ENCODE measurements at places on chromosomes 1 and 21.

DNA sequence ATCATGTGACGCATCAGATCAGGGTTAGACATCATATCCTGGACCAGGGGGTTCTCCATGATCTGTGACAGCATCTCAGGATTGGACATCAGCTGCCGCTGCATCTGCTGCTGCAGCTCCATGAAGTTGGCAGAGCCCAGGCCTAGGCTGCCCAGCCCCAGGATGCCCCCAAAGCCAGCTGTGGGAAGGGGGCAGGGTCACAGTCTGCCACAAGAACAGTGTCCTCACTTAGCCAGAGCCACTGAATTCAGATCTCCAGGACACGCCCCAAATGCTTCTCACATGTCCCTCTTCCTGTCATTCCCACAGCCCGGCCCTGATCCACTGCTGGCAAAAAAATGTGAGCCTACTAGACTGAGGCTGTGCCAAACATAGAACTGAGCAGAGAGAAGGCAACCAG, 3.2 kb downstream of the UBQLN4 start:
- DNase-seq, result no peak

DNA sequence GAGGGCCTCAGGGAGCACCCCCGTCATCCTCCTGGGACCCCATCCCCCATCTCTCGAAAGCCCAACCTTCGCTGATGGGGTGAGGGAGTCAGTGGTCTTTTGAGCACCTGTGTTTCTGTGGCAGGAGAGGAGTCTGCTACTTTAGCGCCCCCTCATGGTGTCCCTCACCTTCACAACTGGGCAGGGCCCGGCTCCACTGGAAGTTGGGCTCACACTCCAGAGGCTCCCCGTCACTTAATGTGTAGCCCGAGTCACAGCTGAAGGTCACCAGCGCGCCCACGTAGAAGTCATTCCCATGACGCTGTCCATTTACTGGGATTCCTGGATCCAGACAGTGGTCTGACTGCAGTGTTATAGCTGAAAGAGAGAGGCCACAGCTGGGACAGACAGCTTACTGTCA, 139.5 kb upstream of the HMGB4 start:
- DNase-seq, result no peak

- peak; percentile 50 for DNase-seq
Measured at GRCh38 chr1:13543451-13544220, 29.8 kb upstream of the LRRC38 start.

DNA sequence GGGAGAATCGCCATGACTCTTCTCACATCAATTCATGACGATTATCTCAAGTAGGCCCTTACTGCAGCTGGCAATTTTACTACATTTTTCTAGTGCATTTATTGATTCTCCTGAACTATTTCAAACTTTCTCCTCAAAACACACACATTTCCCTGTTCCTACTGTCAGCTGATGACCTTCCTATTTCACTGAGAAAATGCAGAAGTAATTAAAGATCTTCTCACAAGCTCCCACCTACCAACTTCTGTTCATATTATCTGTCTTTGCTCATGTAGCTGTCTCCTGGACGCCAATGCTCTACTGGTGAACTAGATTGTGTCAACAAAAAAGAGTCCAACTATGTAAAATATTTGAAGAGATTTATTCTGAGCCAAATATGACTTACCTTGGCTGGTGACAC, 36.4 kb upstream of the FASLG start:
- DNase-seq, result no peak

DNA sequence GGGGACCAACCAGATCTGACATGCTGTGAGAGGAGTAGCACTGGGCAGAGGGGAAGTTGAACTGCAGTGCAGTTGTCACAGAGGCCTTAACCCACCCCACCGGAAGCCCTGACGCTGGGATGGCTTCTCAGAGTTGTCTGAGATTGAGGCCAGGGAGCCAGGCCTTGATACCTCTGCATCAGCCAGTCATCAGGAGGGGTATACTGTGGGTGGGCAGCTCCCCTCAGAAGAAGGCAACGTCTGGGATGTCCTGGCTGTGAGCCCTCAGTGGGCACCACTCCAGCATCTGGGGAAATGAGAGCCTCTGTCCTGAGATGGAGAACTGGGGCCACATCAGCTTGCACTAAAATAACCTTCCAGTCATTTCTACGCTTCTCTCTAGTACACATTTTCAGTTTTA, 47.9 kb upstream of the BCAR3 start:
- DNase-seq, result no peak

DNA sequence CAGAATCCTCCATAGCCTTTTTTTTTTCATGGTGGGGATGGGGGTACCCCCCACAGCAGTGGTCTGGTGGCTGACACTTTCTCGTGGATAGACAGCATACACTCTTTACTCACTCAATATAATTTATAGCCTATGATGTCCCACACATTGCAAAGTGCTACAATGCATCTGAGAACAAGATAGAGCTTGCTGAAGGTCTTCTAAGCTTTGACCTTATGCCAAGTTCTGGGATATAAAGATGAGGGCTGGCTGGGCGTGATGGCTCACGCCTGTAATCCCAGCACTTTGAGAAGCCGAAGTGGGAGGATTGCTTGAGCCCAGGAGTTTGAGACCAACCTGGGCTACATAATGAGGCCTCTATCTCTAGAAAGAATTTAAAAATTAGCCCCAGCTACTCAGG, 78.0 kb downstream of the MPZL1 start:
- no peak for DNase-seq

DNA sequence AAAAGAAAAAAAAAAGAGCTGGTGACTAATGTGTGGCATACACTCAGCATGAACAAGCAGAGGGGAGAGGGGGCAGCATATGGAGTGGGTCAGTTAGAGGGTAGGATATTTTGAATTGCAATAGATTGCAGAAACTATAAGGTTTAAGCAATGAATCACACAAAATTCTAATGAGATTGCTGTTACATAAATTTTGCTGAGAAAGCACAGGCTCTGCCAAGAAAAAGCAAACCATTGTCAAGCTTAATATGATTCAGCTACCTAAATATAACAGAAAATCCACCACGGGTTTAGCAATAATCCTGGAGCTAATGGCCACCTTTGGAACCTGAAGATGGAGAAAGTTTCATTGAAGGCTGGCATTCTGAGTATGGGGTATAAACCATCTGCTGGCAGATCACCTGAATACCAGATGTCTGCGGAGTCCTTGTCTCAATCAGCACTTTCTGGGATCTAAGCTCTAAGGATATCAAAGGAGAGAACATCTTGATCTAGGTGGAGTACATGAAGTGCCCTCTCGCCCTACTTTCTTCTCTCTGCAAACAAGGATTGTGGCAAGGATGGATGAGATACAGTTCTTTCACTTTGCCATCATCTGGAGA, 30.3 kb upstream of the ANGPTL7 start:
- DNase-seq, result no peak

GRCh38 chr1:116737020-116737854, 17.0 kb upstream of the CD2 start:
- peak; percentile 70 for DNase-seq

GRCh38 chr1:232166942-232167341, 463.0 kb downstream of the SIPA1L2 start:
- DNase-seq, result no peak

DNA sequence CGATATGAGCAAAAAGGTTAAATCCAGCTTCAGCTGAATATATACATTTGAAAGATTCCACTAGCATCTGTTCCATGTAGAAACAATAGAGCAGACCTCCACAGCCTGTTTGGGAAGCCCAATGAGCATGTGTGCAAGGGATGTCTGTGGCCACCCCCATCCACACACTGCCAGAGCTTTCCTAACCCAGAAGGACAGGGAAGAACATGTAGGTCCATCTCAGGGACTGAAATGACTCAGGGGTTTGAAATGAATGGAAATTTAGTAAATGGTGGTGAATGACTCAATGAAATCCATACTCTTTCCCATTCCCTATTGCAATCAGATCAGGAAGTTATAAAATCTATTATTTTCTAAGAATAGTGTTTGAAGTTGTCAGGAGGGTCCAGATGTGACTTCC, 397.2 kb downstream of the DUSP10 start:
- DNase-seq, result no peak

DNA sequence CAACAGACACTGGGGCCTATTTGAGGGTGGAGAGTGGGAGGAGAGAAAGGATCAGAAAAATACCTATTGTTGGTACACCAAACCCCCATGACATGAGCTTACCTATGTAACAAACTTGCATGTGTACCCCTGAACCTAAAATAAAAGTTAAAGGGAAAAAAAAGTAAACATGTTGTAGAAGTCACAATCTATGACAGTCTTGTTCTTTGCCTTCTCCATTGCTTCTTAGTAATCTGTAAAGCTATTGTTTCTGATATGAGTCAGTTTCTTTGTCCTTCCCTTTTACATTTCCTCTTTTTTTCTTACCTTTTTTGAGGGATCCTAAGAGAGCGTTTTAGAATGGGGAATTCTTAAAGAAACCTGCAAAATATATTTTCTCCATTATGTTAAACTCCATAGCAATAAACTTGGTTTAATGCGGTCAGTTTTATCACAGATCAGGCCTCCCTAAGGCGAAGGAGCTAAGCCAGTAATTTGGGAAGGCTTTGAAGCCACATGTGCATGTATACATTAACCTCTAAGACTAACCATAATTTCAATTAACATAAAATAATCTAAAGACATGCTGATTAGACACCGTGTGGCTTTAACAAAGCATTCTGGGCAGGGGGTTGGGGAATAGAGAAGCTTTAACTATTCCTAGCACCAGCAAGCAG, 77.8 kb upstream of the C1orf105 start:
- DNase-seq, result no peak

- DNase-seq, result no peak
Measured at GRCh38 chr1:221823561-221823960, 81.7 kb upstream of the DUSP10 start.

DNA sequence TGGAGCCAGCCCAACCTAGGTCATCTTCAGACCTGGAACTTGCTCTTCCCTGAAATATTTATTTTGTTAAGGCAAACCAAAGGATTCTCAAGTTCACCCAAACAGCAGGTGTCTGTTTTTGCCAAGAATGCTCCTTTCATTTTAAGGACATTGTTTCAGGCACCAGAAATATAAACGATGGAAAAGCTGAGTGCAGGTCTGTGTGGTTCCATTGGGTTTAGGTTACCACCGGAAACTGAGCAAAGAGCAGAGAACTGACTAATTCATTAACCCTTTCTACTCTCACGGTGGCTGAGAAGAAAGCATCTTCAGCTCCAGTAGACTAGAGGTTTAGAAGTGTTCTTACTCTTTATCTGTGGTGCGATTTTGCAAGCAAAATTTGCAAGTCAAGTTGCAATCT, 38.0 kb upstream of the ZC3H11B start:
- DNase-seq, result no peak

DNA sequence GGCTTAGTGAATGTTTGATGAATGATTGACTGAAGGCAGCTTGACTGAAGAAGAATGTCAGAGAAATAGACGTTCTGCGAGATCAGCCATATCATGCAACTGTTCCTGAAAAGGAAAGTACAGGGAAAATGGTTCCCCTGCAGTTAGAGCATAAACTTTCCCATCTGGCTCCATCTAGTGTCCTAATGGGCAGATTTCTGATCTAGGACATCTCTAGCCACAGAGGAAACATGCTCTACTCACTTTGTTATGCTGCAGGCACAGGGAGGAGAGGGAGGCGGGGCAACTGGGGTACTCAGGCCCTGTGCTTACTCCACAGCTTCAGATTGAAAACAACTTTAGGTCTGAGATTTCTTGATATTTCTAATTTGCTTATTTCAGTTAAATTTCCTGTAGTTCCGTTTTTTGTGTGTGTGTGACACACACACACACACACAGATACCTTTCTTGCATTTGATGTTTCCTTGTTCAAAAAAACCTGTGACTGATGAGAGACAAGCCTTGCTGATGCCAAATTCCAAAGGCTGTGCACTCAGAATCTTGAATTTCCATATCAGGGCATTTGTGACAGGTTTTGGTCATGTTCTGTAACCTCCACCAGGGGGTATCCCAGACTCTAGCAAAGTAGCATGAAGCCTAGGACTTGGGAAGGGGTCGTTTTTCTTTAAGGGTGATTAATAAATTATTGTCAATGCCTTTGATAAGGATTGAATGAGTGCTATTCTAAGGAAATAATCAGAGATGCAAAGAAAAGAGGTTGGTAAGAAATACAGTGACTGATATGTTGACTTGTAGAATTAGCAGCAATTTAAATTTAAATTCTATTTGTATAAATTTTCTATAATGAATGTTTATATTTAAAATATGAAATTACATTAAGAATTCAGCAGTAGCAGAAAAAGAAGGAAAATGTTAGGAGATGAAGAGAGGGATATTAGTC, 139.7 kb upstream of the BEND5 start:
- DNase-seq, result peak; percentile 69

- DNase-seq, result peak; percentile 97
Measured at GRCh38 chr1:203304919-203305808, at the start of gene BTG2. Gene BTG2, plus strand, starts transcription at chr1:203305519. Its CDS starts 88 bp downstream, at chr1:203305607.

- no peak for DNase-seq
Measured at GRCh38 chr1:31666263-31666963, 21.7 kb upstream of the PEF1 start.

GRCh38 chr1:193014400-193014799, 44.8 kb downstream of the UCHL5 start:
- no peak for DNase-seq

DNA sequence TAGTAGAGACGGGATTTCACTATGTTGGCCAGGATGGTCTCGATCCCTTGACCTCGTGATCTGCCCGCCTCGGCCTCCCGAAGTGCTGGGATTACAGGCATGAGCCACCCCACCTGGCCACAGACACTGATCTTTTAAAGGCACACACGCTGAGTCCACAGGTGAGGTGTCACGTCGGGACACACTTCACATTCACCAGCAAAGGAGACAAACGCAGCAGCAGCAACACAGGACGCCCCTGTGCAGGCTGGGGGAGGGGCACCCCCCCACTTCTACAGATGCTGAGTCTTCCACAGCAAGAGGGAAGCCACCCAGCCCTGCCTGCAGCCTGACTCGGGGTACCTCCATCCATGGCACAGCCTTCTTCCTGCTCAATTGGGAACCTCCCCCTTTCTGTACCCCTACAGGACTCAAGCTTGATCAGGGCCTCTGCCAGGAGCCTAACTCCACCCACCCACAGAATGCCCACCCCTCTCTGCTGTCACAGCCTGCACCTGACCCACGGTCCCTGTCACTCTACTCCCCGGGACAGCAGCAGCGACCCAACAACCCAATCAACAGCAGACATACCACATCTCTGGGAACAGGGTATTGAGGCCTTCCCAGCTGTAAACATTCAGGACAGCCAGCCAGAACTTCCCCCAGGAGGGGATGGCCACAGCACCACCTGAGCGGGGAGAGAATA, 9.5 kb downstream of the LSS start:
- DNase-seq, result no peak

DNA sequence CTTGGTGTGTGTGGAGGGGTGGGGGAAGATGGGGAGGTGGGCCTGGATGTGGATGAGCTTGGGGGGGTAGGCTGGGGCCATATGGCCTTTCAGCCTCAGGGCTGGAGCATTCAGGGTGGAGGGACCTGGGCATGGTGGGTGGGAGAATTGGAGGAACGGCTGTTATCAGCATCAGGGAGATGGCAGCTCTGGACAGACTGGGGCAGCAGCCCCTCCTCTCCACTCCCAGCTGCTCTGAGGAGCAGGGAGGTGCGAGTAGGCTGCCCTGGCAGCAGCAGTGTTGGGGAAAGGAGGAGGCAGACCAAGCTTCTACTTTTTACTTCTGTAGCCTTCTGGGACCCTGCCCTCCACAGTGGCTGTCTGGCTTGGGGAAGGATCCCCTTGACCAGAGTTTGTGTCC, 10.2 kb downstream of the PPFIA4 start:
- no peak for DNase-seq

GRCh38 chr1:246157516-246157915, 349.6 kb downstream of the SMYD3 start:
- DNase-seq, result no peak
